ENCODE measurements at places on chromosomes 12 and 14. TPM values are rescaled to one million over a fixed set of nuclear protein-coding genes. Genes with fewer than 3 reads are reported as not detected.

The FOXG1 gene
- total RNA-seq: 16.7 TPM

The WSCD2 gene
- not detected for total RNA-seq

The C1R gene
- 112 TPM for total RNA-seq

The VDR gene
- total RNA-seq: 9.3 TPM

The FAM216A gene
- total RNA-seq: 20.6 TPM

The MUCL1 gene
- not detected for total RNA-seq

The HOXC12 gene
- not detected for total RNA-seq

The IL22 gene
- total RNA-seq: not detected

The IL23A gene
- total RNA-seq: not detected

The C14orf180 gene
- total RNA-seq: not detected

The SLC7A8 gene
- 4.0 TPM for total RNA-seq

The TSPAN19 gene
- not detected for total RNA-seq

The TMEM121 gene
- total RNA-seq: 1.9 TPM

The TAS2R42 gene
- total RNA-seq: not detected

The NANOG gene
- not detected for total RNA-seq

The TMEM30B gene
- not detected for total RNA-seq

The CIROP gene
- total RNA-seq: not detected

The RAN gene
- 579 TPM for total RNA-seq

The LRRC10 gene
- total RNA-seq: not detected

All from M059J (cell line).